ACHN (cell line): ENCODE measurements at places on chromosomes 16 and 17.
A peak's percentile ranks its signal among the peaks of the same experiment; 100 is the strongest.

- peak; percentile 6 for DNase-seq
Observed at GRCh38 chr17:56832446-56832845, 1.3 kb downstream of the C17orf67 start.

- DNase-seq = no peak
Observed at GRCh38 chr16:4536391-4537106, 2.0 kb downstream of the CDIP1 start.

- DNase-seq = no peak
Observed at GRCh38 chr16:91484-91883, 13.5 kb downstream of the MPG start.

DNA sequence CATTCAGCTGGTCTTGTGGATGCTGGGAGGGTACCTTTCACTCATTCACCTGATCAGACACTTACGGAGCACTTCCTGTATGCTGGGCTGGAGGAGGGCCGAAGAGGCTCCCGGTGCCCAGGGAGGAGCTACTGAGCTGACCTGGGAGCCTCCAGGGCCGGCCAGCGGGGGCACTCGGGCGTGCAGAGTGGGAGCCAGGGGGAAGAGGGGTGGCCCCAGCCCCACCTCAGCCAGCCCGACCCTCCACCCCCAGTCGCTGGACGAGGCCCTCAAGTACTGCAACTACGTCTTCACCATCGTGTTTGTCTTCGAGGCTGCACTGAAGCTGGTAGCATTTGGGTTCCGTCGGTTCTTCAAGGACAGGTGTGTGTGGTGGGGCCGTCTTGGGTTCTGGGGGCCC, 10.3 kb downstream of the TPSG1 start:
- DNase-seq = no peak

DNA sequence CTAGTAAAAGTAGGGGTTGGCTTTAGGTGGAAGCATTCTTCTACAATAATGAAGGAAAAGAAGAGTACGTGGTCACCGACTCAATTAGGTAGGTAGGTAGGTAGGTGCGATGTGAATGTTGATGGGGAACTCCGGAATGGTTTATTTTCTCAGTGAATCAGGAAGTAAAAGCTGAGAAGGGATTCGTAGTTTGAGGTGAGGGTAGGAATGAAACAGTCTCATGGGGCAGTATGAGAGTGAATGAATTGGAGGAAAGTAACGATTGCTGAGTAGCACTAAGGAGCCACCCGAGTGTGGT, 13.9 kb downstream of the PER1 start:
- DNase-seq = no peak

- peak; percentile 71 for DNase-seq
Observed at GRCh38 chr17:37446027-37446426, 39.3 kb downstream of the TADA2A start.

DNA sequence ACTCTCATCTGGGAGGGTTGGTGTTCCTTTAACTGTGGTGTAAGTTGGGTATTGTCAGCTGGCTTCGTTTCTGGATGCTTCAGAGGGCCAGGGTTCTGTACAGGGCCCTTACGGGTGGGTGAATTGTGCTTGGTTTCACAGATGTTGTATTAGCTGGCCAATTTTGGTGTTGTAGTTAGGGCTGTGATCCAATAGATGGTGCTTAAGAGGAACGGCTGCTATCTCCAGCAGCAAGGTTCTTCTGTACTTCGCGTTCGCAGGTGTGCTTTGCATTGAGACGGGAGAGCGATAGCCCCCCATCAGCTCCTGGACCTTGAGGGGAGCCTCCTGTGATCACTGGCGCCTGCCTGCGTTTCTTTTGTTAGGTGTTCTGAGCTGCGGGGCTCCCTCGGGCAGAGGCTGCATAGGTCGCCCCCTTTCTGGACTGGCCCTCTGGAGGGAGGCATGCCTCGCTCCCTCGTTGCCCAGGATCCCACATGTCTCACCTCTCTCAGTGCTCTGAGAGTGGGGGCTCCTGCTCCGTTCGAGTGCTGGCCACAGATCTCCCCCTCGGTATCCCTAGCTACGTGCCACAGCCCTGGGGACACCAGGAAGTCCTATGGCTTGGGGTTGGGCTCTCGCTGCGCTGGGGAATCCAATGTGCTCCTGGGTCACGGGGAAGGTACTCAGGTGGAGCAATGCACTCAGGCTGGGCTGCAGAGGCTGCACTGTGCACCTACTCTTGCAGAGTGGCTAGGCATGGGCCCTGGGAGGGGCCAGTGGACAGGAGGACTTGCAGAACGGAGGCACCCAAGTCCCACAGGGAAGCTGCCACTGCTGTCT, 837 bp upstream of the PRDM7 start:
- peak; percentile 46 for DNase-seq

DNA sequence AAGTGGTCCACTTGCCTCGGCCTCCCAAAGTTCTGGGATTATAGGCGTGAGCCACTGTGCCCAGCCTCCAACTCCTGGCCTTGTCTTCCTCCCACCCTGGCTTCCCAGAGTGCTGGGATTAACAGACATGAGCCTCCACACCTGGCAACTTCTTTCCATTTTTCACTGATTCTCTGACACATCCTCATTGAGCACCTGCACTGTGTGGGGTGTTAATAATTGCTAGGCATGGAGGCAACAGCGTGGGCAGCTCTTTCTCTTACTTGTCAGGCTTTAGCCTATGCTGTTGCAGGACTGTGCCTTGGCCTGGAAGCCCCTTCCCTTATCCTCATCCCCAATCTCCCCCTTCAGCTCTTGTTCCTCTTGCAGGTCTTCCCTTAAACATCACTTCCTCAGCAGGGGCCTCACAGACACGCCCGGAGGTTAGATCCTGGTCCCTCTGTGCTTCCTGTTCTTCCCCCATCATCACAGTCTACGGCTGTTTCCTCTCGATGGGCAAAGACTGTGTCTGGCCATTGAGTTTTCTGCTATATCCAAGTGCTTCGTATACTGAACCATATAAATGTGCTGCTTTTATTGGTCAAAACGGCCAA, 7.9 kb downstream of the QPRT start:
- DNase-seq = no peak

DNA sequence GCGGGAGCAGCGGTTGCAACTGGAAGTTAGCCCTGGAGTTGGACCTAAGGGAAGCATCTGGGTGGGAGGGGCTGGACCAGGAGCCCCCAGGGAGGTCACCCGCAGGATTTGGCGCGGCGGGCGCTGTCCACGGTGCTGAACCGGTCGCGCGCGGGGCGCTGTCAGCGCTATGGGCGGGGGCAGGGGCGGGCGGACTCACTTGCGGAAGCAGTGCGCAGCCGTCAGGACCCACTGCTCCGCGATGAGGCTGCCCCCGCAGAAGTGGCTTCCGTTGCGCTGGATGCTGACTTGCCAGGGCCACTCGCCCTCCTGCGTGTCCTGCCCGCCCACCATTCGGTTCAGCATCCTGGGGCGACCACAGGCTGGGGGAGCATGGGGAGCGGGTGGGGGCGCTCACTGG, 4.5 kb downstream of the PRSS27 start:
- DNase-seq = peak; percentile 77

- DNase-seq = no peak
Observed at GRCh38 chr17:16569358-16569712, 331 bp upstream of the ZNF287 start.

DNA sequence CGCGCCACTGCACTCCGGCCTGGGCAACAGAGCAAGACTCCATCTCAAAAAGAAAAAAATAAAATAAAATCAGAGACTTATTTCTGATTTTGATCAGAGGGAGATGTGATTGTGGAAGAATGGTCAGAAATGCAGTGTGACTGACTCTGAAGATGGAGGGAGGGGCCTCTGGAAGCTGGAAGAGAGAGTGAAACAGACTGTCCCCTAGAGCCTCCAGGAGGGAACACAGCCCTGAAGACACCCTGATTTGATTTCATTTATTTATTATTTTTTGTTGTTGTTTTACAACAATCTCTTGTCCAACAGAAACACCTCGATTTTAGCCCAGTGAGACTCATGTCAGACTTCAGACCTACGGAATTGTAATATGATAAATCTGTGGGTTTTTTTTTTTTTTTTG, 26.1 kb downstream of the BCL7C start:
- DNase-seq = peak; percentile 49

- no peak for DNase-seq
Observed at GRCh38 chr17:62920300-62920699, 45.7 kb upstream of the TANC2 start.

GRCh38 chr16:49738832-49739231, 117.1 kb downstream of the ZNF423 start:
- DNase-seq = no peak

GRCh38 chr16:63913290-63913689, 1208.6 kb downstream of the CDH11 start:
- DNase-seq = no peak

GRCh38 chr17:45688820-45689219, 95.3 kb upstream of the CRHR1 start:
- no peak for DNase-seq

GRCh38 chr17:72726936-72727335, 365.6 kb downstream of the SLC39A11 start:
- peak; percentile 37 for DNase-seq

- DNase-seq = peak; percentile 73
Observed at GRCh38 chr17:18217412-18218015, 7.9 kb upstream of the LLGL1 start.

GRCh38 chr17:49575679-49576087, at the start of gene NXPH3:
NXPH3 (plus strand) TSS chr17:49575871; CDS start chr17:49576220, 349 bp downstream.
- DNase-seq = peak; percentile 51

- no peak for DNase-seq
Observed at GRCh38 chr16:55367301-55367811, 43.4 kb downstream of the IRX6 start.

- DNase-seq = no peak
Observed at GRCh38 chr16:1673424-1674151, 4.5 kb upstream of the JPT2 start.

DNA sequence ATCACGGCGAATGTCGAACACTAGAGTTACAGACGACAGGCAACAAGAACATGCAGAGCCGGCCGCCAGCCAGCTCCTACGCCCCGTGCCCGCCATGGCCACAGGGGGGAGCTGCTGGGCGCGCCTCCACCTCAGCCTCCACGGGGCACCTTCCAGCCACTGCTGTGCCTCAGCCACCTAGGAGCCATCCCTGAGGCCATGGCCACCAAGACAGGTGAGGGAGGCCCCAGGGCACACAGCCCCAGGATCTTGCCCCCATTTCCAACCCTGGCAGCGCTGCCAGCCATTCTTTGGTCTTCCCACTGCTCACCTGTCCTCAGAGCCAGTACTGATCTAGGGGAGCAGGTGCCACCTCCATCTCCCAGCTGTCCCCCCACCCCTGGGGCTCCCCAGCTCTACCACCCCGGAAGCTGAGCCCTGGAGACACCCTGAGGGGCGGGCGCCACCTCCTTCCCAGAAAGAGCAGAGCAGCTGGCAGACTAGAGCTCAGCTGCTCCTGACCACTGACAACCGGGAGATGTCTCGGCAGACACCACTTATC, 11.8 kb downstream of the GNPTG start:
- peak; percentile 56 for DNase-seq

- no peak for DNase-seq
Observed at GRCh38 chr17:81990836-81991683, 13.6 kb downstream of the ASPSCR1 start.

GRCh38 chr16:17320009-17320408, 150.8 kb downstream of the XYLT1 start:
- no peak for DNase-seq

DNA sequence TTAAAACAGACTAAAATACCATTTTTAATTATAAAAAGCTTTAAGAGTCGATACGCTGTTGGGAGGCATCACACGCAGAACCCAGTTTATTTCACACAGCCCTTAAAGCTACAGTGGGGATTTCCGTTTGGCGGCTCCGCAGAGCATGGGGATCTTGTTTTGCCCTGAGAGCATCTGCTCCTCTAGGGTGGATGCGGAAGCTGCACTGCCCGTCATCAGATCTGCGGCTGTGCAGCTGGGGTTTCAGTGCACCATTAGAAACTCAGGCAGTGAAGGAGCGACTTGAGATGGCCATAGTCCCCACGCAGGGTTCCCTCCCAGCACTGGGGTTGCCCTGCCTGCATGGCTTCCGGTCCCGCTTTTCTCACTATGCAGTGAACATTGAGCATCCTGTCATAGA, 62.2 kb upstream of the CHMP6 start:
- no peak for DNase-seq

- DNase-seq = peak; percentile 5
Observed at GRCh38 chr16:72927199-72928089, 120.5 kb downstream of the ZFHX3 start.

DNA sequence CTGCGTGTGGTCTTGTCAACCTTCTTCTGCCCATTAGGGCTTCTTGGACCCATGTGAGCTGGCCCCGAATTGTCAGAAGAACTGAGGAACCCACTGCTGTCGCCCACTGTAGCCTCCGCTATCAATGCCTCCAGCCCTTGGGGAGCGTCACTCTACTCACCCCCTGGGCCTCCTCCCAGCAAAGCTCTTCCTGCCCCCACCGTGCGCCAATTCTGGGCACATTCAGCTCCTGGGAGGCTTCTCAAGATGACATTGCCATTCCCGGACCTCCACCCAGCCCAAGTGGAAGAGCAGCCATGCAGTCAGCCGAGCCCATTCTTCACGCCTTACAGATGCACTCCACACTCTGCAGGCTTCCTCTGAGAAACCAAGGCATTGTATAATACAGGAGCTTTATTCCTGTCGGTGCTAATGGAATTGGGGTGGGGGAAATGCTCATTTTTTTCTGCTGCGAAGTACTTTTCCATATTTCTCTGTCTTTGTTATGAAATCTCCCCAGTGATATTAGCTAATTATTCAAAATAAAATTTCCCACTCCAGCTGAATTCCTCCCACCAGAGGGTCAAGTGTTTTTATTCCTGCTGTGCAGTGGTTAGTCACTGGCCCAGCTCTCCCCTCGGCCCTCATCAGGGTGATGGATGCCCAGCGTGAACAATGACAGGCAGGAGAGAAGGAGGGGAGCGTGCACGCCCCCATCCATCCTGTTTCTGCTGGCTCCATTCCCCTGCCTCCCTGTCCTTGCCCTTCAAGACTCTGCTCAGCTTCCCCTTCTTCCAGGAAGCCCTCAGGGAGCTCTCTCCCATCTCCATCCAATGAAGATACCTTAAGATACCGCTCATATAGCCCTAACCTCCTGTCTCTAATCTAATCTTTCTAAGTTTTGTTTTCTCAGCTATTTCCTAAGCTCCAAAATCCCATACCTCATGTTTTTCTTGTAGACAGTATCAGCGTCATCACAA, 87.7 kb downstream of the C16orf95 start:
- no peak for DNase-seq

DNA sequence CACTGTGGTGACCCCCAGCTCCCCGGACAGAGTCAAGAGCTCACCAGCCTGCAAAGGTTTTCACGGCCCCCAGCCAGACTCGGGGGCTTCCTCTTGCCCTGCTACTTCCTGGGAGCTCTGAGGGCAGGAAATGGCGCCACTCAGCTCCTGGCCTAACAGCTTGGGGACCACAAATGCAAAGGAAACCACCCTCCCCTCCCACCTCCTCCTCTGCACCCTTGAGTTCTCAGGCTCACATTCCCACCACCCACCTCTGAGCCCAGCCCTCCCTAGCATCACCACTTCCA, 375 bp upstream of the SPN start:
- no peak for DNase-seq
